ENCODE measurements at places on chromosomes 1 and 21.

DNA sequence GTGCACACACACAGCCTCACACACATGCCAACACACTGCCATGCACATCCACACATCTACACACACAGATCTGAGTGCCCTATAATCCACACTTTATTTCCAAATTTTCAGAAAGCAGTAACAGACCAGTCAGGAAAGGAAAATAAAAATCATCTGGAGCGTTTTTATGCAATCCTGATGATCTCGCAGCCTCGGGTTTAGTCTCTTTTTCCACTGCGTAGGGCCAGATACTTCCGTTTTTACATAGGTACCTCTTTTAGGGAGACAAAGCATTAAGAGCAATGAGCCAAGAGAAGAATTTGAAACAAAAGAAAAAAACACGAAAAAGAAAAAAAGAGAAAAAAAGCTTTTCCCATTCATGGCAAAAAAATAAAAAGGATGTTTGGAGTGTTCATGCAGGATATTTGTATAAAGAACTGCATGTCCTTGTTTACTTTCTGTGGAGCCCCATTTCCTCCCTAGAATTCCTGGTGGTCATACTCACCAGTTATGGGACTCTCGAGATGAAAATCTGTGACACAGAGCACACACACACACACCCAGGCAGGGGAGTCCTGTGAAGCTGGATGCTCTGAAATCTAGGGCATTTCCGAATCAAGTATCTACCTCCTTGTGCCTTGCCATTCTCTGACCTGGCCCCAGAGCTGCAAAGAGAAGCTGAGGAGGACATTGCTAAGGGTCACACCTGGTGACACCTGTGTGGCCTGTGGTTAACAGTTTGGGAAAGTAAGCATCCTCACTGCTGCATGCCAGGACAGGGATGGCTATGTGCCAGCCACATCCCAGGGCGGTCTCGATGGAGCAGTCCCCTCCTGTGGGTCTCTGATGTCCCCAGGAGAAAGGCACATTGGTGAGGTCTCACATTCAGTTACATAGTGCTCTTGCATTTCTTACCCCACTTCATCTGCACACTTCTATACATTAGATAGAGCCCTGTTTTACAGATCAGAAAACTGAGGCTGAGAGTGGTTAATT lies 83.6 kb downstream of the RUNX1 start:
- DNase-seq = no peak

- DNase-seq = no peak
Observed at GRCh38 chr1:214416417-214416816, 135.0 kb downstream of the PTPN14 start.

DNA sequence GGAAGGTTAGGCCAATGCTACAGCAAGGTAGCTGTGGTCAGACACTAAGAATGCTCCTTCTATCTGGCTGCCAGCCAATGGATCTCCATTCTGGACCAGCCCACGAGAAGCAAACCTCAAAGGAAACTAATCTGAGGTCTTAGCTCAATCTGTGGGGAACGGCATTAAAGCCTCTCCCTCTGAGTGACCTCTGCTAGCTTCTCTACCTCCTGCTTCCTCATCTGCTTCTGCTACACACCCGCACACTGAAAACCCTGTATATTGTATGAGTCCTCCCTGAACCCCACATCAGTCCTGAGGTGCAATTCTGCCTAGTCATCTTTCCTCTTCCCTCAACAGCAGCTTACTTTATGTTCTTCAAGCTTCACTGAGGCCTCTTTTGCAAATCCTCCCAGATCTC lies 6.9 kb upstream of the GALE start:
- DNase-seq = no peak

GRCh38 chr1:89060091-89060490 lies 4.9 kb downstream of the GBP1 start:
- DNase-seq = no peak

- DNase-seq = no peak
Observed at GRCh38 chr1:186188004-186188539, 187.0 kb downstream of the TPR start.

All from cortex of kidney (tissue), 1 donor.